ENCODE measurements at places on chromosomes 16 and 17.

DNA sequence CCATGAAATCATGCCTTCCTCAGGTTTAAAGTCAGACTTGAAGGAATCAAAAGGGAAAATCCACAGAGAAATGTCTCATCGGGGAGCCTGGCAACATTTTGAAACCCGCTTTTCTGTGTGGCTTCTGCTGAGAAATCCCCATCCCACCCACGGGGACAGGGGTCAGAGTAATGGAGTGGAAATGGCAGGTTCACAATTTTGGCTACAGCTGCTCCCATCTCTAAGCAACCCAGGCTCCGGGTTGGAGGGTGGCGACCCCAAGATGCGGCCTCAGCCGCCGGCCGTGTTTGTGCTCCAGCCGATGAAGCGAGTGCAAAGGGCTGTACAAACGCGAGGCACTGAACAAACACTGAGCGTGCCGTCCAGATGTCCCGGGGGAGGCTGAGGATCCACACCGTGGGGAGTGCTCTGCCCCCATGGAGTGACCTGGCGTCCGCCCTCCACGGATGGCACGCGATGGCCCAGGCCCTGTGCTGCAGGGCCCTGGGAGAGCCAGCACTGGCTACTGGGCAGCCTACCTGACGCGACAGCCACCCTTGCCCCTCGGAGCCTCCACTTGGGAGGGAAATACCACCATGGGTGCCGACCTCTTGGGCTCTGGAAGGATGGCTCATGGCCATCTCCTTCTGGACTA is 22.2 kb downstream of the SLC43A2 start:
- DNase-seq = no peak

DNA sequence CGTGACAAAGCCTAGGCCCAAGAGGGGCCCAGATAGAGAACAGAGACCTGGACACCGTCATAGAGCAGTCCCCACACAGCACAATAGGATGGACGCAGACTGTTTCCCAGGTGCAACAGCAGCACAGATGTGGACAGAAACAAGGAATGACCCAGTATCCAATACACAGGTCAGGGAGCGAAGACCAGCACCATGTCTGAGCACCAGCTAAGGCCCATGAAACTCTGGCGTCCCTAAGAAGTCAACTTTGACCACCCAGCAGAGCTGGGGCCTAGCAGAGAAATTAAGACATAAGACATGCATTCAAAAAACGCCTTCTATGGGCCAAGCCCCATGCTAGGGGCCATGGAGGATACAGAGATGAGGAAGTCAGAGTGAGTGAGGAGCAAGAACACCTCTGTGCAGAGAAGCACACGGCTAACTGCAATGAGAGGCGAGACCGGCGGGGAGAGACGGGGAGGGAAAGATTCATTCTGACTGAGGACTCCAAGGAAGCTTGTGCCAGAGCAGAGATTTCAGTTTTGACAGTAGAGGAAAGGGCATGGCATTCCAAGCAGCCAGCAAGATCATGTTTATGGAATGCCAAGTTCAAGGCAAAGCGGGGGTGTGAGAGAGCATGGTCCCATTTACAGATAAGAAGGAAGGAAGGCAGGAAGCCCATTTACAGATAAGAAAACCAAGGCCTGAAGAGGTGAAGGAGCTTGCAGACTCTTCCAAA is 50.8 kb downstream of the PITPNM3 start:
- no peak for DNase-seq

- DNase-seq = no peak
Observed at GRCh38 chr16:64919929-64920607, 201.8 kb downstream of the CDH11 start.

GRCh38 chr17:74527081-74527480 is 4.2 kb downstream of the CD300LB start:
- peak; percentile 3 for DNase-seq

GRCh38 chr16:50259334-50260205 is 6.8 kb upstream of the ADCY7 start:
- no peak for DNase-seq

DNA sequence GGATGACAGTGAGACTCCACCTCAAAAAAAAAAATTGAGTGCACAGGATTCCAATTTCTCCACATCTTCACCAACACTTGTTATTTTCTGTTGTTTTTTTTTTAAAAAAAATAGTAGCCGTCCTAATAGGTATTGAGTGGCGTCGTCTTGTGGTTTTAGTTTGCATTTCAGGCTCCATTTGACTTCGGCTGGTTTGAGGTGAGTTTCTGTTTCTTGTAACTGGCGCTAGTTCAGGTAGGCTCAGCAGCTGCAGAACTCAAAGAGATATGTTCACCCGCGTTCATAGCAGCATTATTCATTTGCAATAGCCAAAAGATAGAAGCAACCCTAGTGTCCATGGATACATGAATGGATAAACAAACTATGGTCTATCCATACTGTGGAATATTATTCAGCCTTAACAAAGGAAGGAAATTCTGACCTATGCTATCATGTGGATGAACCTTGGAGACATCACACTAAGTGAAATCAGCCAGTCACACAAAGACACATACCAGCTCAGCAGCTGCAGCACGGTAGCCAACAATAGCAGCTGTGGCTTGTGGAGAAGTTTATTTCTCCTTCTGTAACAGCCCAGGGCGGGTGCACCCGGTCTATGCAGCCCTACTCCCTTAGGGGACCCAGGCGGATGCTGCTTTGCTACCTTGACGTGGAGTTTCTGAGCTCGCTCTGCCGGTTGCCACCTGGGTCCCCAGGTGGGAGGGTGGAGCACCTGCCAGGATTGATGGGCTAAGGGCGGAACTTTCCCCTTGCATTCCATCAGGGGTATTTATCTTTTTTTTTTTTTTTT is 44.9 kb downstream of the TMEM235 start:
- DNase-seq = no peak

DNA sequence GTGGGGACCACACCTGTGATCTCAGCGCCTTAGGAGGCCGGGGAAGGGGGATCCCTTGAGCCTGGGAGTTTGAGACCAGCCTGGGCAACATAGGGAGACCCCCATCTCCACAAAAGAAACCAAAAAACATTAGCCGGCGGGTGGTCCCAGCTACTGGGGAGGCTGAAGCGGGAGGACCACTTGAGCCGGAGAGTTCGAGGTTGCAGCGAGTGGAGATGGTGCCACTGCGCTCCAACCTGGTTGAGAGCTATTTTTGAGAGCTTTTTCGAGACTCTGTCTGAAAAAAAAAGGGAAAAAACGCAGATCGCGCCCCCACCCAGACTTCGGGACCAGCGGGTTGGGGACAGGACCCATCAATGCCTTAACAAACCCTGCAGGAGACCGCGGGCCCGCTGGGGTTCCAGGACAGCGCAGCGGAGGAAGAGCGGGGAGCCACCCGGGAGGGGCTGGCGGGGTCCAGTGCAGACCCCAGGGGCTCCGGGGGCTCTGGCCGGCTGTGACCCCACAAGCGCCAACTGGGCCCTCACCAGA is 762 bp upstream of the BAIAP3 start:
- no peak for DNase-seq

GRCh38 chr17:50688245-50688644 is 19.5 kb downstream of the ANKRD40 start:
- no peak for DNase-seq

DNA sequence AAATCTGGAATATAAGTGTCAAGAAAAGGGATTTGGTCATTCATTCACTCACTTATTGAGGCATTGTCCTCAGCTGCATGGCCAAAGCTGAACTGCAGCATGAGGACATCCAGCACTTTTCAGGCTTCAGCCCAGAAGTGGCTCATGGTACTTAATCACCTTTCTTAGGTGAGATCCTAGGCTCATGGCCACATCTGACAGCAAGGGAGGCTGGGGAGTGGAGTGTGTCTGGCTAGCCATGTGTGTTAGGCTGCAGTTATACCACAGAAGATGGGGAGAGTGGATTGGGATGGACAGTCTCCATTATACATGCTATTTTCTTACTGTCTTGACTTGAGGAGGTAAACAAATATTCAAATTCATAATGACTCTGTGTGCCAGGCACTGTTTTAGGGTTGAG is 68.8 kb downstream of the SHISA6 start:
- no peak for DNase-seq

GRCh38 chr16:85936816-85937215 is 37.9 kb downstream of the IRF8 start:
- DNase-seq = no peak

GRCh38 chr16:81447383-81448101 is 2.9 kb downstream of the CMIP start:
- no peak for DNase-seq

GRCh38 chr16:87309620-87310525 is 7.3 kb downstream of the C16orf95 start:
- no peak for DNase-seq

DNA sequence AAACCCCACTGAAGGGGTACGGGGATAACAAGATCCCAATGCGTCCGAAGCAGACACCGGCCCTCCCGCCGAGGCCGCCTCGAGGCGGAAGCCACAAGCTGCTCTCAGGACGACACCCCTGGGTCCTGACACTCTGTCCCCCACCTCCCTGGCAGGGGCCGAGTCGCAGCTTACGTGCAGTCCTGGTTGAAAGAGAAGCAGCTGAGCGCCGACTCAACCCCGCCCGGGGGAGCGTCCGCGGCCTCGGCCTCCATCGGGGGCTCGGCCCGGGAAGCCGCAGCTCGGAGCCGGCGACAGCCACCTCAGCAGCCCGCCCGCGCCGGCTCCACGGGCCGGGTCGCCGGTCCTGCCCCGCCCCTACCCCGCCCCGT is at the start of gene WIPI1:
Gene WIPI1, minus strand, starts transcription at position 329 of the 371 bp plus-strand sequence. Its CDS starts 75 bp downstream, at position 254.
- no peak for DNase-seq

GRCh38 chr17:38922538-38923297 is 2.7 kb upstream of the LASP1NB start:
- no peak for DNase-seq

DNA sequence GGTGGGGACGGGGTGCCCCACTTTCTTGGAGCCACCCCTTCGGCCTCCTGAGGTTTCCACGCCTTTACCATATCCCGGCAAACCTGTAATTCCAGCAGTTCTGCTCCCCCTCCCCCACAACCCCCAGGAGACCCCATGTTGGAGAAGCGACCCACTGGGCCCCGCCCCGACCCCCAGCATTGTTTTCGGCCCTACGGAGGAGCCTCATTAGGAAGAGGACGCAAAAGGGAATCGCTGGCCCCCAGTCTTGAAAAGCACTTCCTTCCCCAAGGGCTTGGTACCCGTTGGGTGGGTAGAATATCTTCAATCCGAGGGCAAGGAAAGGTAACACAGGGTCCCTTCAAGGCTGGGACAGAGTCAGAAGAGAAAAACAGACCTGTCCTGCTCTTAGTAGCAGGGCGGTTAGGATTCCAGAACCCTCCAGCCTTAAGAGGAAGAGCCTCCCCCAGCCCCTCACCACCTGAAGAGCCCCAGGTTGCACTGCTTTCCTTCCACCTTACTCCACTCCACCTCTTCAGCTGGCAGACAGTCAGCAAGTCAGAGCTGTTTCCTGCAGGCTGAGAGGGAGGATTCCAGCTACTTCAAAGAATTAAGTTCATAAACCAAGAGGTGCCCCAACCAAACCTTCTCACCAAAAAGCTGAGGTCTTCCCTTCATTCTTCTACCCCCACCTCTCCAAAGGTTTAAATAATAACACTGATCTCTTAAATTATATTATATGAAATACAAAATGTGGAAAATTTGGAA is 803 bp upstream of the TLCD2 start:
- no peak for DNase-seq

DNA sequence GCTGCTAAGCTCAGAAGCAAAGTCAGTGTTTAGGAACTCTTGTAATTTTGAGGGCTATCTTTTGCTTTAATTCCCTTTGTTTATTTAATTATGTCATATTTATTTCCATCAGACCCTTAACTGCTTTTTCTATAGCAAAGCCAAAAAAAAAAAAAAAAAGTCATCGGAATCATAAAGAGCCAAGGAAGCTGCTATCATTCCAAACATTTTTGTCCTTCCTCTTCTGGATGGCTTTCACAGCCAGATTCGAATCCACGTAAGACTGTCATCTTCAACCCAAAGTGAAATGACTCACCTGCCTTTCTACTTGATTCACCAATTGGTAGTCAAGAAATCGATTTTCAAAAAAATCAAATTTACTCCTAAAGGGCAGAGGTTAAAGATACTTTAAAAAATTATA is 38.4 kb downstream of the WIPI1 start:
- no peak for DNase-seq

DNA sequence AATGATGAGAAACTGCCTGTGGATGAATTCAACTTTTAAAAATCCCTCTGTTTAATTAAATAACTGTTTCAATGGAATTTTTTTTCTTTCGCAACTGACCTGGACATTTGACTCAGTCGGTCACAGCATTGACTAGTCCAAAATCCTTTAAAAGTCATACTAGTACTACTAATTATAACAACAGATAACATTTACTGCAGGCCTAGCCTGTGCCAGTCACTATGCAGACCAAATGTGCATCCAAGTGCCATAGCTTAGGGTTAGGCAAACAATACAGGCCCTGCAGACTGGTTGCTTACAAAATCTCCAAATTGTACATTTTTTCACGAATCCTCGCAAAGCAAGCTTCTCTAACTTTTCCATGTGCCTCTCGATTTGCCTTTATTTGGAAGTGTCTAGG is 56.6 kb downstream of the MYOCD start:
- no peak for DNase-seq

DNA sequence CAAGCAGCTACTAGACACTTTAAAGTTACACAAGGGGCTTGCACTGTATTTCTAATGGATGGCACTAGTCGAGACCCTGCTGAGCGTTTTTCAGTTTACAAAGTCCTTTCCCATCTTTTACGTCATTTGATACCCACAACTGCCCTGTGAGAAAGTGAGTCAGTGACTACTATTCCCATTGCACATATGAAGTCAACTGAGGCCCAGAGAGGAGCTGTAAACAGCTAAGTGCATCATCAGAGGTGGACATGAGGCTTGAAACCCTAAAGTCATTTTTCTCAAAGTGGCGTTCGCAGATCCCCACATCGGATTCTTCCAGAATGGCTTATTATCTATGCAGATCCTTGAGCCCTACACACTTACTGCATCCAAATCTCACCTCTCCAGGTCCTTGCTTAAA is 50.6 kb downstream of the TEKT5 start:
- DNase-seq = no peak

DNA sequence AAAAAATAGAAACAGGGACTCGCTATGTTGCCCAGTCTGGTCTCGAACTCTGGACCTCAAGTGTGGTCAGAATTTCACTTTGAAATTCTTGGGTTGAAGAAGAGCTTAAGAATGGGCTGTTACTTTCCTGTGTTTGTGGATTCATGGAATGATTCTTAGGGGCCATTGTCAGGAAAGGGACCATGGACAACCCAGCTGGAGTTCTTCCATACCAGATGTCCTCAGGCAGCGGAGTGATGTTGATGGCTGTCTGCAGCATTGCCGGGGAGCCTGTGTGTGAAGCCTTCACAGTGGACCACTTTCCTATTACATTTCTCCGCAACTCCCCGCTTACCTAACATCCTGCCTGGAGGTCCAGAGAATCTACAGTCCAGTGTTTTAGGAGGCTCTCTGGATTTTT is 145.9 kb downstream of the CLEC16A start:
- no peak for DNase-seq

Data from activated CD4-positive, alpha-beta T cell treated with anti-CD3 and anti-CD28 coated beads for 1 hour (primary cell).